Activated B cell treated with CpG ODN at 0.5 μM for 24 hours (primary cell): ENCODE measurements at places on chromosomes 3 and 15.

- no peak for DNase-seq
Measured at GRCh38 chr15:99657996-99658395, 75.2 kb downstream of the LYSMD4 start.

DNA sequence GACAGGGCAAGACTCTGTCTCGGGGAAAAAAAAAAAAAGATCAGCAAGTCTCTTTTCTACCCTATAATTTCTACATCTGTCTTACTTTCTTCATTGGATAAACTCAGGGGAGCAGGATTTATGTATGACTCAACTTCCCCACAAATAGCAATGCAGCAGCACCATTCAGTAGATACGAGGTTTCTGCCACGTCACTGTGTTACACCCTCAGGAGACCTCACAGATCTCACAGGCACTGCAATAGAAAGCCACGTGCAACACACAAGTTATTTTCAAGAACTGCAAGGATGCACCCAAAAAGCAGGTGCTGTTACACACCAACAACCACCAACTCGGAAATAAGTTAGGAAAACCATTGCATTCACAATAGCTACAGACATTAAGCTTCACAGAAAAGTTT is 30.2 kb downstream of the TSPAN3 start:
- no peak for DNase-seq

- no peak for DNase-seq
Measured at GRCh38 chr15:34773013-34773412, 18.2 kb upstream of the GJD2 start.

- DNase-seq: no peak
Measured at GRCh38 chr3:31567036-31567435, 34.3 kb downstream of the STT3B start.

DNA sequence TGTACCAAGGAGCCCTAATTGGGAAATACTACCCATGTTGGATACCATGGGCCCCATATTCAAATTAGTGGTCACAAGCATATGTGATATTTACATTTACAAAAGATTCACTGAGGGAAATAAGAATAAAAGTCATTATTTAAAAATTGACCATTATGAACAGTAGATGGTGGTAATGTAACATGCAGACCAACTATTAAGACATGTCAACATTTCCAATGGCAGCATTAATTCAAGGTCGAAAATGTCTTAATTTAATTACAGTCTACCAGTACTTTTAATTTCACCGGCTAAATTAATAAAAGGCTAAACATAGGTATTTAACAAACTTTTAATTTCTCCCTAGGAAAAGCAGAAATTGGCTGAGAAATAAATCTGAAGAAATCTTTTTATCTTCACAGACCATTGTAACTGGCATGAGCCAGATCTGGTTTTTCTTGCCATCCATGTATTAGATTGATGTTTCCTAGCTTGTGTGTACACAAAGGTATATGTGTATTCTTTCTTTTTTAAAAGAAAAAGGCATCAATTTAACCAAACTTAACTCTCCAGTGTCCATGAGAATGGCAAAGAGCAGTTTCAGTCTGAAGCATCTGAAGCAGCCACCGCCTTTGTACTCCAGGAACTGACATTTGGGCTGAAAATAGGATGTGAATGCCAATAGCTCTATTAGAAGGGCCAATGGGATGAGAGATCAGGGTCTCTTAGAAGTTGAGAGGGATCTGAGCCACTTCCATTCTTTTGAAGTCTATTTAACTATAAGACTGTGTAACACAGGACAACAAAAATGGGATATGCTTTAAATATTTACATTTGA is 26.6 kb downstream of the NEK11 start:
- DNase-seq: no peak

DNA sequence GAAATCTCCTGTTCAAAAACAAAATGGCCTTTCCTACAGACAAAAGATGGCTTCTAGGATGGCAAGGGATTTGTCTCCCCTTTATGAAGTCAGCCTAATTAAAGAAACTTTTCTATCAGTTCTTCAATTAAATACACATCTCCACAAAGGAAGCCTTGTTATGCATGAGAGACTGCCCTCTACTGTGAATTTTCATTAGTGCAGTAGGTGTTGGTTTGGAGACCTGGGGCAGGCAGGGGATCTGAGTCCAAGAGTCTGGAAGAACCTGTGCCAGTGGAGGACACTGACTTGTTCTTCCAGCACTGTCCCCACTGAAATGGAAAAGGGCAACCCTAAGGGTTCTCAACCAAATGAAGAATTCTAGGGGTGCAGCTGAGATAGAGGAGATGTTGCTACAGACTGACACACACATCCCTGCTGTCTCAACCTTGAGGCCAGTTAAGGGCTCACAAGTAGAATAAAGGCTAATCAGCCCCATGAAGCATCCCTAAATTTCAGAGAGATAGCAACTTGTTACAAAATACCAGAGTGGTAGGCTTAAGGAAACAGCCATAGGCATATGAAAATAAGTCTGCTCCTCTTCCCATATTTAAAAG is 174.0 kb upstream of the PRICKLE2 start:
- no peak for DNase-seq

- no peak for DNase-seq
Measured at GRCh38 chr15:101188637-101189408, 63.0 kb downstream of the CHSY1 start.

GRCh38 chr15:64067564-64068030 is 21.3 kb upstream of the DAPK2 start:
- peak; percentile 54 for DNase-seq

GRCh38 chr3:141087076-141087777 is 36.1 kb downstream of the SPSB4 start:
- DNase-seq: no peak

GRCh38 chr3:112640276-112640929 is 540 bp downstream of the CCDC80 start:
- DNase-seq: no peak

- no peak for DNase-seq
Measured at GRCh38 chr3:37989821-37990480, 635 bp upstream of the VILL start.

- no peak for DNase-seq
Measured at GRCh38 chr3:108404368-108404767, 106.0 kb downstream of the MYH15 start.

- no peak for DNase-seq
Measured at GRCh38 chr3:117444175-117444574, 734.6 kb downstream of the TUSC7 start.
